ENCODE measurements at places on chromosomes 2 and 18. TPM values are rescaled to one million over a fixed set of nuclear protein-coding genes. Genes with fewer than 3 reads are reported as not detected.

DNA sequence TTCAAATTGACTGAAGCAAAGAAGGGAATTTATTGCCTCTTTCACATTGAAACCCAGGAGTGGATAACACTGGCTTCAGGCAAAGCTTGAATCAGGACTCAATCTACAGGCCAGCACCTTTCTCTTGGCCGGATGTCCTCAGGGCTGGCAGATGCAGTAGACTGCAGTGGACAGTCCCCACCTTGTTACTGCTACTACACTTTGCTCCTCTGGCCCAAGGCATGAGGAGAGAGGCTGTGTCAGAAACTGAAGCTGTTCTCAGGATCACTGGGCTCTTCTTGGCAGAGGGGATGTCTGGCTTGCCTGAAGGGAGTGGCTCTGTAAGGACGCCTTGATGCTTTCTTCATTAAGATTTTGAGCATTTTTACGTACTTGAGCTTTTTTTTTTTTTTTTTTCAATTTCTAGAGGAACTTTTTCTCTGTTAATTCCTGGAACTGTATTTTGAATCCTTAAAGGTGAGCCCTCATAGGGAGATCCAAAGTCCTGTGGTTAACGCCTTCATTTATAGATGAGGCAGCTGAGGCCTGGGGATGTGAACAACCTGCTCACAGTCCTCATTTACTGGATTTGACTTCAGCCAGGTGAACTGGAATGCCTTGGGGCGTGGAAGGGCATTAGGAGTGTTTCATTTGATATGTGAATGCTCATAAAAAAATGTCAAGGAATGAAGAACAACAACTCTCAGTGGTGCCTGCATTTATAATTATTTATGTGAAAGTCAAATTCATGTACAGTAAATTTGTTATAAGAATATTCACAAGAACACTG lies 36.6 kb downstream of the CASP10 start:
- no peak overlapping the region for H3K4me3 ChIP-seq
- DNase-seq: no peak
- peaks cover 27% of the 10 kb centered on the region for H3K4me1 ChIP-seq
- no peaks in the 10 kb centered on the region for H3K27me3 ChIP-seq
- no peak overlapping the region for H3K27ac ChIP-seq
- peaks cover 45% of the 10 kb centered on the region for H3K36me3 ChIP-seq

DNA sequence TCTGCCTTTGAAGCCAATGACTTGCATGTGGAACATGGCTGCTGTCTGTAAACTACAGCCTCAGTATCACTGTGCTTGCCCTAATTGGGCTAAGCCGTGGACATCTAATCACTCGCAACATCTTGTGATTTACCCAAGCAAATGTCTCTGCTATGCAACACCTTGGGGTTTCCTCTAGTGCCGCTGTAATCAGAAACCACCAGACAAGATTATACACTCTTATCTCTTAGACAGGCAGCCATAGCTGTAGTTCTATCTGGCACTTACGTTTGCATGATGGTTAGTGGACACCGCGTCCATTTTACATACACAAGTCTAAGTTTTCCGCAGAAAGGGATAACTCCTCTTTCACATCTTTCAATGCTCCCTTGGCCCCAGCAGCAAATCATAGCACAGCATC lies 204.3 kb upstream of the CCDC68 start:
- H3K4me1 ChIP-seq: no peaks in the 10 kb centered on the region
- DNase-seq: no peak
- no peak overlapping the region for H3K4me3 ChIP-seq
- no peak overlapping the region for H3K27ac ChIP-seq
- no peaks in the 10 kb centered on the region for H3K27me3 ChIP-seq

DNA sequence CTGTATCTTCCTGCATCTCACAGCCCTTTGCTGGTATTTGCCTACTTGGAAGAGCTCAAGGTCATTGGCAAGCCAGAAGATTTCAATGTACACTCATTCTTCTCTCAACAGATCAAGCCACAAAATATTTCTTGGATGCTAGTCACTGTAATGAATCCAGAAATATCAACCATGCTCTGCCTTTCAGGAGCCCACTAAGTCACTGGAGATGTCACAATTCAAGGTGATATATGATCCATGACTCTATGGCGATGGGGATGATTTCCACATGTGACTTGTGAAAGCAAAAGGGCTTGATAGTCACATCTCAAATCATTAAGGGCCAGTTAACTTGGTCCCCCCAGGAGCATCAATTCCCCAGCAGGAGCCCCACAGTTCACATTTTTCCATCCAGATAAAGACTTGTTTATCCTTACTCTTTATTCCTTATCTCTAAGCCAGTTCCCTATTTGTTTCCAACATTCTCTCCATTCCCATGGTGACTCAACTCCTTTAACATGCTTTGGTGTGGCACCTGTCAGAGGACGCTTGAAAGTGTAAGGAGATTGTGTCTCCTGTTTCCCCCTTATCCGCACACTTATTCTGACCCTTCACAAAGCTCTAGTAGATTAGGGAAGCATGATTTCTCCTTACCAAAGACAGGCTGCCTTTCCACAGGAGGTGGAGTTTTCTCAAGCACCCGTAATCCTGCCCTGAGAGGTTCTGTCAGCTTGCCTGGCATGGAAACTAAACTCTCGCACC lies 15.8 kb downstream of the PKDCC start:
- no peak overlapping the region for H3K4me3 ChIP-seq
- H3K27ac ChIP-seq: no peak overlapping the region
- no peak for DNase-seq
- no peaks in the 10 kb centered on the region for H3K4me1 ChIP-seq

DNA sequence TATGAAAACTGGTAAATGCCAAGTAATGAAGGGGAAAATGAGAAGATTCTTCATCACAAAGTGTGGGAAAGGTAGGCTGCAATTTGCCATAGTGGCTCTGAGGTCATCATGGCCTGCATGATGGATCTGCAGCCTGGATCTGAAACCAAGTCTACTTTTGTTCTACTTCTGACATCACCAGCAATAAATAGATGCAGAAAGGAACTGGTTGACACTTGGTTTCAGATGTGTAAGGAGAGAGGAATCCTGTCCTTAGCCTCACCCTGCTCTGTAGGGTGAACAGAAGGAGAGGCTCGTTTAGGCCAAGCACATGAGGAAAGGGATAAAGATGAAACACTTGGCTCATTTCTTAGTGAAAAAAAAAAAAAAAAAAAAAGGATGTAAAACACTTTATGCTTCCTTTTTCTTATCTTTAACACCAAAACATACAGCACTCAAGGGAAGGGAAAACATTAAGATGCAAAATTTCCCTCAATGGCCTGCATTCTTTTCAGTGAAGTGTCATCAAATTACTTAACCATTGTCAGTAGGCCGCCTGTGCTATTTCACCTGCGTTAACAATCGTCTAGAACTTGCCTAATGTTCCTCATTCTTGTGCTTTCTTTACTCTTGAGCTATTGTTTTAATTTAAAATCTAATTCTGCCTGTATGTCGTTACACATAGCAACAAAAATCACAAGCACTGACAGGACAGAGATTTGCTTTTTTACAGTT lies 3.9 kb downstream of the NEB start:
- H3K4me1 ChIP-seq: no peaks in the 10 kb centered on the region
- DNase-seq: no peak
- H3K27me3 ChIP-seq: no peaks in the 10 kb centered on the region
- no peaks in the 10 kb centered on the region for H3K36me3 ChIP-seq
- H3K4me3 ChIP-seq: no peak overlapping the region

DNA sequence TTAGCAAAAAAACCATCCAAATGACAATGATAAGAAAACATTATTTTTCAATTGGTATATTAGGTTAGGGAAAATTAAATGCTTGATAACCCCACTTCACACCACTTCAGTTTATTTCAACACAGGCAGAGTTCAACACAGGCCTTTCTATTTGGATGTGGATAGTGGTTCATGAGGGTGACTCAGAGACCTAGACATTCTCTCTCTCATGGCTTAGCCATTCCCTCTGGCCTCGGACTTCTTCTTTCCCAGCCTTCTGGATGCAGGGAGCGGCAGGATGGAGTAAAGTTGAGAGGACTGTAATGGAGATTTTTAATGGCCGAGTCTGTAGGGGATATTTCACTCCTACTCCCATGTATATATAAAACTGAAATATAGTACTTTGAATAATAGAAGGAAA lies 109.7 kb downstream of the CTNNA2 start:
- H3K36me3 ChIP-seq: no peaks in the 10 kb centered on the region
- no peak for DNase-seq
- no peak overlapping the region for H3K4me3 ChIP-seq

DNA sequence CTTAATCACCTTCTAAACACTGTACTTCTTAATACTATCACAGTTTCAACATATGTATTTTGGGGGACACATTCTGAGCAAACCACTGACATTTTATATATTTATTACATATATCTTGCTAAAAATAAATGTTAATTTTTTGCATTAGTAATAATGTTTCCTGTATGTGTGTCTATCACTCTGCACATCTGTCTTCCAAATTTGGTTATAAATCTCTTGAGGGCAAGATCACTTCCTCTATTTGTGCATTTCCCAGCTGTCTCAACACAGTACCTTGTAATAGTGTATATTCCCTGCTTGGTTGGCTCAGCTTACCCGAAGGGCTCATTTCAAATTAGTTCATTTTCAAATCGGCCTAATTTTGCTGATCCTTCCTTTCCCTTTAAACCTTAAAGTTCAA lies 617.1 kb upstream of the GYPC start:
- no peak for DNase-seq
- no peaks in the 10 kb centered on the region for H3K27me3 ChIP-seq
- H3K4me1 ChIP-seq: no peaks in the 10 kb centered on the region
- H3K4me3 ChIP-seq: no peak overlapping the region
- H3K36me3 ChIP-seq: no peaks in the 10 kb centered on the region
- no peak overlapping the region for H3K27ac ChIP-seq

DNA sequence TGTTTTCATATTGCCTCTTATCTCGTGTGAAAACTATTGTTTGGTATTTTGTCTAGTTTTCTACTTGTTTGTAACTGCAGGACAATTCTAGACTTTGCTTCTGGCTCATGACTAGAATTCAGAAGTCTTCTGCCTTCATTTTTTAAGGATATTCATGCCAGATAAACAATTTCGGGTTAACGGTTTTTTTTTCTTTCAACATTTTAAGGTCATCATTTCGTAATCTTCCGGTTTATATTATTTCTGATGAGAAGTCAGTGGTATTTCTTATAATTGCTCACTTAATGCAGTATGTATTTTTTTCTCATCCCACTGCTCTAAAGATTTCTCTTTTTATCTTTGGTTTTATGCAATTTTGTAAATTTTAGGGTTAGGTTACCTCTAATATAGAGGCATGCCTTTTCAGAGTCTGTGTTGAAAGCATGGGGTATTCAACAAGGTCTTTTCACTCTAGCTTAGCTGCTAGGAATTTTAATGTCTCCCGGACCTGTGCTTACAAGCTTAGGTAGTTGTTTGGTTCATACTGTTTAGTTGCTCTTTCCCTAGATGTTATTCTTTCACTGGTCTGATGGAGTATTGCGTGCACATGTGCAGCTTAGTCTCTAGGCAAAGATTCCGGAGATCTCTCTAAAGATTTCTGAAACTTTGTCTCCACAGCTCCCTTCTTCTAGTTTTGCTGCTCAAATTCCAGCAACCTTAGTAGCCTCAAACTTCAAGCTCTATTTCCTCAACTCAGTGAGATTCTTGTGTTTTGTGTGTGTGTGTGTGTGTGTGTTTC lies 198.1 kb downstream of the MCFD2 start:
- DNase-seq: no peak
- no peaks in the 10 kb centered on the region for H3K36me3 ChIP-seq
- H3K4me3 ChIP-seq: no peak overlapping the region
- peaks cover 3% of the 10 kb centered on the region for H3K4me1 ChIP-seq
- H3K27ac ChIP-seq: no peak overlapping the region
- H3K27me3 ChIP-seq: no peaks in the 10 kb centered on the region

GRCh38 chr2:197055045-197055444 lies 128.5 kb upstream of the PGAP1 start:
- H3K4me1 ChIP-seq: no peaks in the 10 kb centered on the region
- peaks cover 80% of the 10 kb centered on the region for H3K36me3 ChIP-seq
- DNase-seq: no peak

DNA sequence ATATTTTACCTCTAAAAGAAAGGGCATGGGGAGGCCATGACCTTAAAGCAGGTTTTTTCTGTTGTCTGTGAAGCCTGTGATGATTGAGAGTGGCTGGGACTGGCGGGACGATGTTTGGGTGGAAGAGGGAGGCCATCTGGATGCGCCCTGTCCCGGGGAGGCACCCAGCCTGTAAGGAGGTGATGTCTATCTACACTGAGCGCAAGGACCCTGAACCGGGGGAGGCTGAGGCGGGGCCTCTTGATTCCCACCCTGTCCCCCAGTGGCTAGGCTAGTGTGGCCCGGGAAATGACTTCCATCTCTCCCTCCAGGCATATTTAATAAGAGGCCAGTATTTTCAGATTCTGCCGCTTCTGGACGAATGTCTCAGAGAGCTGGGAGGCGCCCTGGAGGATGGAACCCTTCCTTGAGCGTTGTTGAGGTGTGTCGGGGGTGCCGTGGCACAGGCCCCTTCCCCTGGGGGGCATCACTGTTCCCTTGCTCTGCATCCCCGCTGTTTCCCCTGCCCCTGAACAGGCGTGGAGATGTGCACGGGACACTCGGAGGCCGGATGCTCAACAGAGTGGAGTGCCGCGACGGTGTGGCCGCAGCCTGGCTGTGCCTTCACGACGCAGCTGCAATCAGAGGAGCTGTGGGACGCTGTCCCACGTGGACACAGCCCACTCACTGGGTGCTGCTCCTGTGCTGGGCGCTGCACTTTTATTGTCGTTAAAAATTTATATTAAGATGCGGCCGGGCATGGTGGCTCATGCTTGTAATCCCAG lies 185.4 kb downstream of the LDLRAD4 start:
- no peak overlapping the region for H3K27ac ChIP-seq
- peaks cover 3% of the 10 kb centered on the region for H3K36me3 ChIP-seq
- H3K4me3 ChIP-seq: no peak overlapping the region
- H3K27me3 ChIP-seq: no peaks in the 10 kb centered on the region
- peaks cover 16% of the 10 kb centered on the region for H3K4me1 ChIP-seq

DNA sequence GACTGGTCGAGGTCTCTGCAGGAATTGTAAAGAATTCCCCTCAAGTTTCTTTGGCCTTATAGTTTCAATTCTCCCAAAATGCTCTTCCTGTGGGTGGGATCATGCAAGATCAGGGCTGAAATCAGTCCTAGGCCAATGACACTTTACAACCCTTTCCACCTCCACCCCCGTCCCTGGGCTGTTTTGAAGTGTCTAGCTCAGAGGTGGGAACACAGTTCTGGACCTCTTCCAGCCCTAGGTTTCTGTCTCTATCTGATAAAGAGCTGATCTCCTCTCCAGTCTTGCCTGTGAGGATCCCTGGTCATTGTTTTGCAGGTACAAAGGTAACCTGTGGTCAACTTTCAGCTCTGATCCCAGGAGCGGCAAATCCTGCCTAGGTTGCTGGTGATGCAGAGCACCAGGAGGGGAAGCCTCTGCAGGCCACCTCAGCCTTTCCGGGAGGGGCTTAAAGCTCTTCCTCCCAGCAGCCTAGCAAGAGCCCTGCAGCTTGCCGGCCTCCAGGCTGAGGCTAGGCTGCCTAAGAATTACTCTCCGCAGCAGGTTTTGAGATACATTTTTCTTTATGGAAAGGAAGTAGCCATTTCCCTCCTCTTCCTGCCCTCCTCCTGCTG lies 69.8 kb upstream of the WIPF1 start:
- H3K4me3 ChIP-seq: no peak overlapping the region
- H3K27me3 ChIP-seq: no peaks in the 10 kb centered on the region
- H3K36me3 ChIP-seq: peaks cover under 1% of the 10 kb centered on the region
- peaks cover 19% of the 10 kb centered on the region for H3K4me1 ChIP-seq

The SLC9A4 gene
- not detected for total RNA-seq

The CCL20 gene
- total RNA-seq: 1.5 TPM

The ABHD1 gene
- total RNA-seq: 1.3 TPM

The MYOM1 gene
- total RNA-seq: 0.74 TPM

The KIAA2012 gene
- total RNA-seq: not detected

All from CD4-positive, alpha-beta T cell (primary cell).